ENCODE measurements at places on chromosomes 5 and 9.
A peak's percentile ranks its signal among the peaks of the same experiment; 100 is the strongest.

DNA sequence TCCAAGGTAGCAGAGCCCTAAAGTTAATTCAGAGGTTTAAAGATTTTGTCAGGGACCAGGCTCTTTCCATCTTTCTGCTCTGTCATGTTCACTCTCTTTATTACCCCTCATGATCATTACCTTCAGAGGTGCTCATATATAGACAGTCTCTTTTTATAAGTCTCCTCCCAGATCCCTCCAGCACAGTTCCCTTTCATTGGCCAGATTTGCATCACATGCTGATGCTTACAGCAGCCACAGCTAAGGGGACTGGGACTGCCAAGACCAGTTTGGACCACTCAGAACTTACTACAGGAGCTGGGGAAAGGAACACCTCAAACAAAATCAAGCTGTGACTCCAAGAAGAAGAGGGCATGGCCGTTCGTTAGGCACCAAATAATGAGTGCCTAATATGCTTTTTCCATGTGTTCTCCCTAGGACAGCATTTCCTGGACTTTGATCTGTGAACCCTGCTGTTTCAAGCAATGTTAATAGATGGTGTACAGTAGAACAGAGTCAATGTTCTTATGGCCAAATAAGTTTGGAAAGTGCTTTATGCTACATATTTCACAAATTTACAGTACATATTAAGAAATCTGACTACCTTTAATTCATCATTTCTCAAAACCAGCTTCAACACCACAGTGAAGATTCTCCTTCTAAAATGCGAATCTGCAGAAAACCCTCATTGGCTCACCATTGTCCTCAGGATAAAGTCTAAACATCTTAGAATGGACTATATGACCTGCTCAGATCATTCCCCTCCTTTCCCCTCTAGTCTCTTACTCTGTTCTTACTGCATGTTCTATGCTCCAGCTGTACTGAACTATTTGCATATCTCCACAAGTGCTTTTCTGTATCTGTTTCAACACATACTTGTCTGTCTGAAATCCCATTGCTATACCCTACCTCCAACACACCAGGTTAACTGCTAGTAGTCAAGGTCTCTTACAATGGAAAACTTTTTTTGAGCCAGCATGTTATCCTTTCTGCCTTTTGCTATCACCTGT is 3.4 kb downstream of the C5orf58 start:
- DNase-seq: no peak

DNA sequence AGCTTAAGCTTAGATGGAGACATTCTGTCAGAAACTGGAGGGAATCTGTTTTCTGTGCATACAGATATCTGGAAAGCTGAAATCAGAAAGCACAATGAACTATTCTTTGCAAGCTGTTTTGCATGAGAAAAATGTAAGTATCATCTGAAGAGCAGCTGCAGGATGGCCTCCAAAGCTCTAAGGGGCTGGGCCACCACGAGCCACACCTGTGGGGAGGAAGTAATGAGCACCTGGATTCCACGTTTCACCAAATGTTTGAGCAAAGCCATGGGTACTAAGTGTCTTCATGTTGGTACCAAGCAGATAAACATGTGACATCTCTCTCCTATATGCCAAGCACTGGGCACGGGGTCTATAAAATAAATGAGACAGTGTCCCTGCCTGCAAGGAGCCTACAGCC is 199.3 kb downstream of the TTLL11 start:
- DNase-seq: no peak

GRCh38 chr9:112170968-112171367 is 4.1 kb downstream of the SUSD1 start:
- DNase-seq: no peak

GRCh38 chr5:138148811-138149210 is 9.6 kb upstream of the NME5 start:
- DNase-seq: no peak

DNA sequence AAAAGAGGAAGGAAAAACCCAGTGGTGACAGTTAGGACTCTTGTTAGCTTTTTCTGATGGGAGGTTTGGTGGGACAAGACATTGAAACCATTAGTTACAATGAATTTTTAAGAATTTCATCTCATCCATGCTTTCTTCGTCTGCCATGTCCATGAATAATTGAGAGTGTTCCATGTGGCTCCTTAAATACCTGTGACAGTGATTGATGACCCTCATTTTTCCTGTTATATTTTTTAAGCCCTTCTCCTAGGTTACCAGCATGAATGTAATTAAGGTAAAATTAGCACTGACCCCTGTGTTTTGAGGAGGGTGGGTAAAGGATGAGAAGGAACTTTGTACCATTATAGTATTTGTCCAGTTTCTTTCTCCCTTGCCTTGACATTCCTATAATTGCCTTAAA is 23.5 kb upstream of the PHF2 start:
- no peak for DNase-seq

- no peak for DNase-seq
Measured at GRCh38 chr5:135318924-135319323, 80.1 kb downstream of the MACROH2A1 start.

DNA sequence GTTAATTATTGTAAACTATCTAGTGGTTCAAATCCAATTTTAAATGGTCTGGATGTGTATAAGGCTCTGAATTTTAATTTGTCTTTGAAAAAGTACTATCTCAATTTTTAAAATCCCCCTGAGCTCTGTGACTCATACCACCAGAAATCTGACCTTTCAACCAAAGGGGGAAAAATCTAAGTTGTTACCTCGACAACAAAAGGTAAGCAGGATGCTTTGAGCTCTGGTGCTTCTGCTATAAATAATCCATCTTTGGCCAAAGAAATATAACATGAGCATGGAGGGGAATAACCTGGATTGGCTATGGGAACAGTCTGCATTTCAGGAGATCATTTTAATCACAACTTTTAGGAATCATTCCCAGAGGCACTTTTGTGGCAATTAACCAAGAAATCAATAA is 76.3 kb upstream of the PCSK1 start:
- DNase-seq: no peak

DNA sequence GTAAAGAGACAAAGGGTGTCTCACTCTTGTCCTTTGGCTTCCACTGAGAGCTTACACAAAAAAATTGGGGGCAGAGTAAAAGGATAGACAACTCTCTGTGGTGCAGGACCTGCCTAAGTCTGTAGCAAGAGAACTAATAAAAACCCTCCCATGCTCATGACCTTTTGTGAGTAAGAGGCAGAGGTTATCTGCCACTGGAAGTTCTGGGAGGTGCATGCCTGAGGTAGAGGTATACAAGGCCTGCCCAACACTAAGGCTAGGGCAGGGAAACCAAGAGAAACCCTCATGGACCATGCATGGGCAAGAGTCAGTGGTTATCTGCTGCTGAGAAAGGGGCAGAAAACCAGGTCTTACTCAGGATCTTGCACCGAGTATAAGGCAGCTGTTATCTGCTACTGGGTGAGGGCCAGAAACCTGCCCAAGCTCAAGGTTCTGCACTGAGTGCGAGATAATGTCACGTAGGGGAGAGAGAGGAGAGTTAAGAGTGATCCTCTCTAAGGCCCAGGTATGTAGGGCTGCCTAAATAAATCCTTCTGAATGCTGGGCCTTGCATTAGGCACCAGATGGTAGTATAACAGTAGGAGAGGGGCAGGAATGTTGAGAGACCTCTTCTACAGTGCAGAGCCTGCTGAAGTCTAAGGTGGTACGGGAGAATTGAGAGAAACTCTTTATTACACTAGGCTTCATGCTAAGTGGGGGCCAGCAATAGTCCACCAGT is 143.4 kb downstream of the MACROH2A1 start:
- no peak for DNase-seq

DNA sequence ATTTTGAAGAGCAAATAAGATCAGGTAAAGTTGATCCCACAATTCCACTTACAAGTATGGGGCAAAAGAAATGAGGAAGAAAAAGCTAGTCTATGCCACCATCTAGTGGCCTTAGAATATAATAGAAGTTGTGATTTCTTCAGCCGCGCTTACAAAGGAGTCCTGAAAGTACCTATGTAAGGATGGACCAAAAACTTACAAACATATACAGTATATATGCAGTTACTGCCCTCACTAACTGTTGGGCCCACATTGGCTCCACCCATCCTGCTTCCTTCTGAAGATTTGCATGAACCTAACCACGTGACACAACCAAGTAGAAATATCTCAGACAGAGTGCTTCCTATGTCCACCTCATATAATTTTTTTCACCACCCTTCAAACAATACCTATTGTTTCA is 11.7 kb upstream of the OR13D1 start:
- DNase-seq: no peak

DNA sequence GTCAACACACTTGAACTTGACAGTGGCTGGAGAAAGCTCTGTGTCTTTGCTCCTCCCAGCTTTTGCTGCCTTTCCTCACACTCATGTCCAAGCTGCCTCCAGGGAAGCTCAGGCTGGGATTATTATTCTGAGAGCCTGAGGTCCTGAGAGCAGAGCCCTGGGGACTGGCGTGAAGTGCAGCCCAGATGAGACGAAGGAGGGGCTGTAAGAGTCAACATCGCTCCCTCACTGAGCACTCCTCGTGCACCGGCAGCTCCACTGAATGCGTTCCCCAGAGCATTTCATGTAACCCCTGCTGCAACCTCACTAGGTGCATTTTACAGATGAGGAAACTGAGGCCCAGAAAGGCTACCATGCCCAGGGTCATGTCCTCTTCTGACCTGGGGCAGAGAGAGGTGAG is 63.5 kb upstream of the PHYKPL start:
- DNase-seq: no peak

DNA sequence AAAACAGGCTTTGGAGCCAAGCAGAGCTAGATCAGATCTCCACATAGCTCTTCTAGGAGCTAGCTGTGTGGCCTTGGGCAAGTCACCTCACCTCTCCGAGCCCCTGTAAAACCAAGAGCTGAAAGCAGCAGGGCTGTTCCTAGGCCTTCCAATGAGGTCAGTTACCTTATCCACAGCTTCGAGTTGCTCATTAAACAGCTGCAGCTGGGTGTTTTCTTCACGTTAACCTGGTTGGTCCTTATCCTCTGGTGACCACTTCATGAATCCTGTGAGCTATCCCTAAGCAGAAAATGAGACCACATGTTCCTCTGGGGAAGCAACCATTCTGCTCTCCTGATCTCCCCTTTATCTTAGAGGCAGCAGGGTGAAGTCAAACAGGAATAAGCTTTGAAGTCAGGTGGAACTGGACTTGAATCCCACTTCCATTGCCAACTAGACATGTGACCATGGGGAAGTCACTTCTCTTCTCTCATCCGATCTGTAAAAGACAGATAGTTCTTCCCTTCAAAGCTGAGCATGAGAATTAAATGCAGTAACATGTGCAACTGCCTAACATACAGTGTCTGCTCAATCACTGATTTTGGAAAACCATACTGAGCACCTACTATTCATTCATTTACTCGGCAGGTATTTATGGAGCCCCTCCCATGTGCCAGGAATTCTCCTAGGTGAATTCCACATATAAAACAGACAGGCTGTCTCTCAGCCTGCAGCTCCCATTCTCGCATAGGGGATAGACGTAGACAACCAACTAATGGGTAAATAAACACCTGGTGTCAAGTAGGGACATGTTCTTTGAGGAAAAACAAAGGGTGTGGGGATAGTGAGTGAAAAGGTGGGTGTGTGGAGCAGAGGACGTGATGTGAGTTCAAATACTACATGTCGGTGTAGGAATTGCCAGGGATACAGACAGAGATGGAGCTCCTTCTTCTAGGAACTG is 111.7 kb upstream of the BOD1 start:
- no peak for DNase-seq

- DNase-seq: no peak
Measured at GRCh38 chr5:22258139-22258538, 595.0 kb downstream of the CDH12 start.

DNA sequence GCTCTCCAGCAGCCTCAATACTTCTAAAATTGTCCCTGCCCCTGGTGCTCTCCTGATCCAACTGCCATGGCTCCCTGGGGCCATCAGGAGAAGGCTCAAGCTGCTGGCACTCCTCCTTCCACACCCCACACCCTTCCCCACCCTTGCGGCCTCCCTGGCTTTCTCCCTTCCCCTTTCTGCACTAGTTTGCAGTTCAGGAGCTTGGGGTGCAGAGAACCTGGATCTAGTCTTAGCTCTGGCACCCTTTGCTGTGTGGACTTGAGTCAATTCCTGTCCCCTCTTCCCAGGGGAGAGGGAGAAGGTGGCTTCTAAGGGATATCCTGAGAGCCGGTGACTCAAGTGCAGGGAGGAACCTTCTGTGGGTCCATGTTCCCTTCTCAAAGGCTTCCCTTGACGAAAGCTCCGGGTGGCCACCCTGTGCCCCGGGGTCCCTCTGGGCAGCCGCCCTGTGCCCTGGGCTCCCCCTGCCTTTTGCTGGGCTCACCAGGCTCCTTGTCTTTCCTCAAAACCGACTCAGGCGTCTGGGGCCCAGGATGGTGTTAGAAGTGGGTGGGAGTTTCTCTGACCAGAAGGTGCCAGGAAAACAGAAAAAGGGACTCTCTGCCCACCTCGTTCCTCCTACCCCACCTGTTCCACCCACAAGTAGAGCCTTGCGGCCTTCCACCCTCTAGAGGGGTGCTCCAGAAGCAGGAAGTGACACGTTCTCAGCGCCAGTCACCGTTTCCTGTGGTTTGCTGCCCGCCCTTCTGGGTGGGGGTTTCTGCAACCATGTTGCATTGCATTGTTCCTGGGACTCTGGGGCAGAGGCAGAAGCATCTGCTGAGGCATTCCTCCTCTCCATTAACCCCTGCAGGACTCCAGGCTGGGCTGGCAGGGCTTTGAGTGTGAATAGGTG is 15.0 kb downstream of the GLIPR2 start:
- DNase-seq: peak; percentile 64

DNA sequence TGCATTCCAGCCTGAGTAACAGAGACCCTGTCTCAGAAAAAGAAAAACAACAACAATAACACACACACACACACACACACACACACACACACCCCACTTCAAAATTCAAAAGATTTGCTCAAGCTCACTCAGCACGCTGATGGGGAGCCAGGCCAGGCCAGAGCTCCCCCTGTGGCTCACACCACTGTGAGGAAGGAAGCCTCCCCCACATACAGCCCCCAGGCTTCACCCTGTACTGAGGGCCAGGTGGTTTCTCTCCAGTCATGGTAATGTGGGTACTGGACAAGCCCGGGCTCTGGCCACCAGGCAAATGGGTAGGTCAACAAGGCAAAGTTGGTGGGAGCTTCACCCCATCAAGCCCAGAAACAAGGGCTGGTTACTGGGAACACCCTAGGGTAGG is 19.0 kb downstream of the ATOX1 start:
- no peak for DNase-seq

GRCh38 chr9:136242918-136243525 is 2.6 kb downstream of the QSOX2 start:
- no peak for DNase-seq

GRCh38 chr5:81425569-81425968 is 31.6 kb upstream of the ACOT12 start:
- no peak for DNase-seq

GRCh38 chr5:1850324-1851154 is 32.2 kb downstream of the IRX4 start:
- DNase-seq: no peak

GRCh38 chr5:77645158-77645994 is 6.9 kb upstream of the OTP start:
- DNase-seq: peak; percentile 66

GRCh38 chr5:55599148-55600050 is 64.6 kb upstream of the PLPP1 start:
- no peak for DNase-seq

GRCh38 chr5:2724831-2725230 is 26.6 kb downstream of the IRX2 start:
- DNase-seq: no peak
